CD14-positive monocyte (primary cell): ENCODE measurements at places on chromosomes 3 and 15.

DNA sequence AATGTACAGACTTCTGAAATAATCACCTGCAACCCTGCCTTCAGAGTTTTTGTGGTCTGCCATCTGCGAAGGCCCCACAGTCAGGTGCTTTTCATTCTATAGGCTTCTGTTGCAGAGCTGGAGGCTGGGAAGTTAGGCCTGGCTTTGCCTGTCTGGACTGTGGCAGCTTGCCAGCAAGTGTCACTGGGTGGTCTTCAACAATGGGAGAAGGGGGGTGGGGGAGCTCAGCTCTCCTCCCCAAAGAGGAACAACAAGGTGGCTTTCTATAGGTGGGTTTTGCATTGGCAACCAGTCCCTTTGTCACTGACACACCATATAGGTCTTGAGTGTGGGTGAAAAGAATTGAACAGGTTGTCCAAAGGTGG lies 7.3 kb downstream of the BOC start:
- no peak for DNase-seq

DNA sequence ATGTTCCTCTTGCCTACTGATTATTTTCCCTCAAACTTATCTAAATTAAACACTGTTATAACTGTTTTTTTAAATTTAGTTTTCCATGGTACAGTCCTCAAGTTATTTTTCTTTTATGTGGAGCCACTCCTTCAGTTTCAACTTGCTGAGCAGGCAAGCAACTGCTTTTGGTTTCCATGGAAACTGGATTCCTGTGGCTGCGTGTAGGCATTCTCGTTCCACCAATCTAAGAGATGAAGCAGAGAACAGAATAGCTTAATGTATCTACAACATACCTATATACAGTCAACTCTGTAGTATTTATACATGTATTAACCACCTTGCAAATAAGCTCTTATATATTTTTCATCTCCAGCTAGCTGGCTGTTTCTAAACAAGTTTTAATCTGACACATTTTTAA lies 25.8 kb upstream of the ANXA2 start:
- DNase-seq = no peak

DNA sequence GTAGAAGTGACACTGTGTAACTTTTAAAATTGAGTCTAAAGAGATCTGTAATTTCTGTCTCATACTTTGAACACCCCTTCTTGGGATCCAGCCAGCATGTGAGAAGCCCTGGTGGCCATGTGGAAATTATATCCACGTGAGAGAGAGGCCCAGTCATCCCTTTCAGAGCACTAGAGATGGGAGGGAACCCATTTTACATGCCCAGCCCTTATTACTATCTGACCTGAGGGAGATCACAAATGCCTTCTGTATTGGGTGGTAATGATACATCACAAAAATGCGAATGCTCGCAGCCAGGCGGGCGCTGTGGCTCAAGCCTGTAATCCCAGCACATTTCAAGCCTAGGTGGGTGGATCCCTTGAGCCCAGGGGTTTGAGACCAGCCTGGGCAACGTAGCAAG lies 27.3 kb upstream of the TRAK1 start:
- no peak for DNase-seq

GRCh38 chr3:129001806-129002572 lies 885 bp downstream of the EFCC1 start:
- no peak for DNase-seq

GRCh38 chr3:97899331-97899730 lies 72.9 kb downstream of the RIOX2 start:
- DNase-seq = no peak
